ENCODE measurements at places on chromosomes 1 and 21. TPM values are rescaled to one million over a fixed set of nuclear protein-coding genes. Genes with fewer than 3 reads are reported as not detected.

Gene LCE1B
- total RNA-seq = not detected

Gene NLRP3
- total RNA-seq = not detected

Gene COL16A1
- total RNA-seq = 98.1 TPM

Gene KRTAP19-5
- not detected for total RNA-seq

Gene UBL4B
- total RNA-seq = not detected

Gene ROR1
- 1.5 TPM for total RNA-seq

Gene FAM20B
- 19.1 TPM for total RNA-seq

Gene AMY1C
- 1.4 TPM for total RNA-seq

Gene DISP3
- total RNA-seq = 0.37 TPM

Gene OBSCN
- total RNA-seq = 4.0 TPM

Gene OPRD1
- total RNA-seq = not detected

Gene ACKR1
- total RNA-seq = not detected

Gene RNU1-2
- total RNA-seq = under 0.01 TPM

Gene FHAD1
- total RNA-seq = not detected

Gene MROH9
- total RNA-seq = not detected

Gene CHI3L2
- total RNA-seq = not detected

Gene FAM229A
- 0.78 TPM for total RNA-seq

Gene KIF26B
- 0.88 TPM for total RNA-seq

Gene ZBTB8A
- 5.3 TPM for total RNA-seq

Gene TRIM67
- not detected for total RNA-seq

Gene MRPS15
- 192 TPM for total RNA-seq

Gene ZNF697
- 5.2 TPM for total RNA-seq

Gene CD247
- not detected for total RNA-seq

Gene LMNA
- 995 TPM for total RNA-seq

Gene SIK1
- 9.8 TPM for total RNA-seq

Gene NTPCR
- total RNA-seq = 48.1 TPM

Gene CELA2A
- not detected for total RNA-seq

Gene TEX38
- total RNA-seq = not detected

Gene SELL
- total RNA-seq = not detected

Gene EYA3
- total RNA-seq = 19.0 TPM

Gene TEKT2
- 0.65 TPM for total RNA-seq

Gene CCDC24
- 6.4 TPM for total RNA-seq

Gene OR2L3
- not detected for total RNA-seq

Gene TSPAN2
- 0.28 TPM for total RNA-seq

Gene HMCN1
- 1.3 TPM for total RNA-seq

Gene JMJD4
- total RNA-seq = 31.8 TPM

Gene LCE2B
- not detected for total RNA-seq

Gene TLCD4
- total RNA-seq = 0.14 TPM

Gene VSIG8
- total RNA-seq = 0.05 TPM

Gene ZNF496
- 24.8 TPM for total RNA-seq

Gene CDA
- total RNA-seq = 18.5 TPM

Gene PGLYRP3
- total RNA-seq = 6.0 TPM

Gene MED8
- 36.0 TPM for total RNA-seq

Measured in airway epithelial cell (primary cell).